ENCODE measurements at places on chromosomes 3 and 15. TPM values are rescaled to one million over a fixed set of nuclear protein-coding genes. Genes with fewer than 3 reads are reported as not detected.
A peak's percentile ranks its signal among the peaks of the same experiment; 100 is the strongest.

- no peak for DNase-seq
These were observed 843.2 kb downstream of the CADM2 start for GRCh38 chr3:85801955-85802354.

Gene EEFSEC
- 4.5 TPM for total RNA-seq

GRCh38 chr3:64530434-64531049, 157.3 kb downstream of the ADAMTS9 start:
- peak; percentile 50 for DNase-seq

DNA sequence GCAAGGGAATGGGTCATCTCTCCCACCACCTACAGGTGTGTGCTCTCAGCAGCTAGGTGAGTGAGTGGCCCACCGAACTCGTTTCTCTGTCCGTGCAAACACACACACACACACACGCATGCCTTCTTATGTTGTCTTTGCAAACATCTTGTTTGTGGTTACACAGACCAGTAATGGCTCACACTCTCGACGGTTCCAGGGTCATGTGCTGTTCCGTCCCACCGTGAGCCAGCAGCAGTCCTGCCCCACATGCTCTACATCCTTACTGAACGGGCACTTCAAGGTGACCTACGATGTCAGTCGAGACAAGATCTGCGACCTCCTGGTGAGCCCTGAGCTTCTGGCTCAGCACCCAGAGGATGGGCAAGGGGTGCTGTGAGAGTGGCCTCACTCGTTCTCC, 4.3 kb downstream of the ITIH1 start:
- no peak for DNase-seq

- DNase-seq = peak; percentile 42
These were observed 42.8 kb upstream of the RPL35A start for GRCh38 chr3:197907196-197907595.

GRCh38 chr3:2262204-2262603, 163.5 kb downstream of the CNTN4 start:
- DNase-seq = no peak

- no peak for DNase-seq
These were observed 1.1 kb upstream of the MSL2 start for GRCh38 chr3:136197159-136197793.

GRCh38 chr15:76108021-76108723, 48.4 kb downstream of the TMEM266 start:
- DNase-seq = no peak

Gene SOX14
- not detected for total RNA-seq

DNA sequence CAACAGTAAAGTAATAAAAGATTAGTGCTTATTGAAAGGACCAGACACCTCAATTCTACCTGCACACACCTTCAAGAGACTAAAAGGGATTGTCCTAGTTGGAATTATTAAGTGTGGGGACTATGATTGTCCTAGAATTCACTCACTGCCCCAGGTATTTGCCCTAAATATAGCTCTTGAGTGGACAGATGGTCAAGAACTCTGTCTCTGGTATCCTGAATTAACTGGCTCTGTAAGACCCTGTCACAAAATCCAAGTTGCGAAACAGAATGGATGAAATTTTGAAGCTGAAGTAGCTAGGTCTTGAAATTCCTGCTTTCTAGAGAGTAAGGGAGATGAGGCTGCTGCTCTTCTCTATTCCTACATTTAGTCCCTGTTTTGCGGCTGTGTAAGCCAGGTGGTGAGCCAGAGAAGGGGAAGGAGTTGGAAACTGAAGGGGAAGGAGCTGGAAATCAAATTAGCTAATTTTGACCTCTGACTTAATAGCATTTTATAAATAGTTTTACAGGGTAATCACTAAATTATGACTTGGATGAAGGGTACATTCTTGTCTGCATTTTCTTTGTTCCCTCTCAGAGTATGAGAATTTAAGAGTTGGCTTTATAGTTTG, 34.5 kb downstream of the KBTBD12 start:
- no peak for DNase-seq

DNA sequence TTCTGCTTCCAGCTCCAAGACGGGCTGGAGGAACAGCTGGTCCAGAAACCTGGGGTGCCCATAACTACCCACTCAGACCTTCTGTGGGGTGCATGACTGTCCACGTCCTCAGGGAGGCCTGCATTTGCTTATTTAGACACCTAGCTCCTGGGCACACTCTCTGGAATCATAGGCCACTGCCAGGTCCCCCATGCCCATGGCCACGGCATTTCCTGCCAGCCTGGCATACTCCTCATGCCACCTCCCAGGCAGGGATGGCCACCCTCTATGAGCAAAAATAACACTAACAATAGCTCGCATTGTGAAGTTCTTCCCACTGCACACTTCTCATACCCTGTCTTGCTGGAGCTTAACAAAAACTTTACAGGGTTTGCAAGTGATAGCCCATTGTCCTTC, 166.9 kb upstream of the TPM1 start:
- no peak for DNase-seq

DNA sequence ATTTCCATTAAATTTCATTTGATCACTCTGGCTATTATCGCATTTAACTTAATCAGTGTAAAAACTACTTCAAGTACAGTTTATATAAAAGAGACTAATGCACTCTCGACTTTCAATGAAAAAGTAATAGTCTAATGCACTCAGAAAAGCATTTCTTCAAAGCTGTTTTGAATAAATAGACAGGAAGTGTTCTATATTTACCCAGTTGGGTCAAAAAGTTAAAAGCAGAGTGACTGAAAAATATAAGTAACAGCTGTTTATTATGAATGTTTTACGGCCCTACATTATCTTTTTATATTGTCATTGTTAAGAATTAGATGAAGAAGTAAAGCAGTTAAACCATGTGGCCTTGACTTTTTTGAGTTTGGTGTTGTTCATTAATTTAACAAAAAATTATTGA, 391.8 kb downstream of the ZPLD1 start:
- DNase-seq = no peak

Gene CLDN18
- total RNA-seq = not detected

DNA sequence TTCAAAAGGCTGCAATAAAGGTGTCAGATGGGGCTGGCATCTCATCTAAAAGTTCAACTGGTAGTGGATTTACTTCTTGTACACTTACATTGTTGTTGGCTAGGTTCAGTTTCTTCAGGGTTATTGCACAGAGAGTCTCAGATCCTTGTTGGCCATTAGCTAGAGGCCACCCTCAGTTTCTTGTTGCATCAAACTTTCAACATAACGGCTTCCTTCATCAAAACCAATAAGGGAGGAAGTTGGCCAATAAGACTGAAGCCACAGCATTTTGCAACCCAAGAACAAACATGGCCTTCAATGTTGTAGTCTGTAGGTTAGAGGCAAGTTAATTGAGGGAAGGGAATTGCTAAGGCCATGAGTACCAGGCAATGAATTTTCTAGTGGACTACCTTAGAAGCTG, 218.0 kb downstream of the ZBBX start:
- no peak for DNase-seq

Gene TMEM40
- not detected for total RNA-seq

All from IMR-90 (cell line).